ENCODE measurements at places on chromosomes 16 and 17.

- DNase-seq: no peak
These were observed 9.6 kb upstream of the CPD start for GRCh38 chr17:30368912-30369720.

DNA sequence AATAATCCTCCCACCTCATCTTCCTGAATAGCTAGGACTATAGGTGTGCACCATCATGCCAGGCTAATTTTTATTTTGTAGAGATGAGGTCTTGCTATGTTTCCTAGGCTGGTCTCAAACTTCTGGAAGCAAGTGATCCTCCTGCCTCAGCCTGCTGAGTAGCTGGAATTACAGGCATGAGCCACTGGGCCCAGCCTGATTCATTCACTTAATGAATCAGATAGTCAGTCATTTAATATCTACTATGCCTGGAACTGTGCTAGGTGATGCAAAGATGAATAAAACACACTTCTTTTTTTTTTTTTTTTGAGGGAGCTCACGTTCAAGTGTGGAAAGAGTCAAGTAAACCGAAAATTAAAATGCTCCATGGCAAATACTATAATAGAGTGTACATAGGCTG is 39.4 kb downstream of the EFCAB13 start:
- DNase-seq: no peak

DNA sequence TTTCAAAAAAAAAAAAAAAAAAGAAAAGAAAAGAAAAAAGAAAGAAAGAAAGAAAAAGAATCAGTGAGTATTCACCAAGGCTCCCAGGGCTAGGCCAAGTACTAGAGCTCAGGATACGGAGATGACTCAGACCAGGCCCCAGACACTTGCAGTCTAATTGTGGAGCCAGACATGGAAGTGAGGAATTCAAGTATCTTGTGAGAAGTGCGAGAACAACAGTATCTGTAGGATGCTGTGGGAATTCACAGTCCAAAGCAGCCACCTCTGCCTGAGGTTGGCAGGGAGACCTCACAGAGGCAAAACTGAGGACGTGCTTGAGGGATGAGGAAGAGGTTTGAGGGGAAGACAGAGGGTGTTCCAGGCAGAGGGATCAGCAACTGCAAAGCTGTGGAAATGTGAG is 14.0 kb upstream of the ALDOA start:
- DNase-seq: no peak

DNA sequence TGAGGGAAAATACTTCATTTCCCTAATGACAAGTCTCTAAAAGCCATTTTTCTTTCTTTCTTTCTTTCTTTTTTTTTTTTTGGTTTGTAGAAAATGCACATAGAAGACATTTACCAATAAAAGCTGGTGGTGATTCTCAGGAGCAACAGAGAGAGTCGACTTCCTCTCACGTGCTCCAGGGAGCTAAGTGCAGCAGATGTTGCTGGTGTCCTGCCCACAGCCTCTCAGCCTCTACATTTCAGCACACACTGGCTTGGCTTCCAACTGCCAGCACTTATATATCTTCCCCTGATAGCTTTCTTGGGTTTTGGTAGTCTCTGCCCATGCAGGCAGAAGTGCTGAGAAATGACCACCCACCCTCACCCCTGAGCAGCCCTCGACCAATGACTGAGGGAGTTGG is 58.4 kb upstream of the MARCHF10 start:
- DNase-seq: no peak

DNA sequence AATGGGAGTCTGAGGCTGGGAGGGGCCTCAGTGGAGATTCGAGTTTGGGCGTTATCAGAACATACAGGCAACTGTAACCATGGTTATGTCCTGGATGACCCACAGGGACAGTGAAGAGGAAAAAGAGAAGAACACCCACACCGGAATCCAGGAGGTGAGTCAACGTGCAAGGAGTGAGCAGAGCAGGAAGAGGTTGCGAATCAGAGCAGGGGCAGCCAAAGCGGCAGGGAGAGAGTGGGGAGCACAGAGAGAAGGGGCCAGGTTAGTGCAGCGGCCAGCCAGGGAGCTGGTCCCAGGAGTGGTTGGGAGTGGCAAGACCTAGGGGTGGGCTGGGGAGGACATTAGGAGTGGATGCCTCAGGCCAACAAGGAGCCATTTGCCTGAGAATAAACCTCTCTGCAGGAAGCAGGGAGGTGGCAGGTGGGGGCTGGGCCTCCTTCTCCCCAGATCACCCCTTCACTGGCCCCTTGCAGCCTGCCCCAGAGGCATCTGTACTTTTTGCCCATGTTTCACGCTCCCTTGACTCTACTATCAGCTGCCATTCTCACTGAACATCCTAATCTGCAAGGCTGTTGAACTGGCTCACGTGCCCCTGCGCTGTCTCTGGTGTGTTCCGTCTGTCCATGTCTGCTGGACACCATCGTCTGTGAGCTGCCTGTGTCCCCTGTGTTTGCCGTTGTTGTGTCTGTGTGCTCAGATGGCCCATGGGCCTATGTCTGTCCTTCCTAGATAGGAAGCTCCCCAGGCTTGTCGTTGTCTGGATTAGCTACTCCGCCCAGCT is 5.1 kb downstream of the KRT13 start:
- DNase-seq: no peak

DNA sequence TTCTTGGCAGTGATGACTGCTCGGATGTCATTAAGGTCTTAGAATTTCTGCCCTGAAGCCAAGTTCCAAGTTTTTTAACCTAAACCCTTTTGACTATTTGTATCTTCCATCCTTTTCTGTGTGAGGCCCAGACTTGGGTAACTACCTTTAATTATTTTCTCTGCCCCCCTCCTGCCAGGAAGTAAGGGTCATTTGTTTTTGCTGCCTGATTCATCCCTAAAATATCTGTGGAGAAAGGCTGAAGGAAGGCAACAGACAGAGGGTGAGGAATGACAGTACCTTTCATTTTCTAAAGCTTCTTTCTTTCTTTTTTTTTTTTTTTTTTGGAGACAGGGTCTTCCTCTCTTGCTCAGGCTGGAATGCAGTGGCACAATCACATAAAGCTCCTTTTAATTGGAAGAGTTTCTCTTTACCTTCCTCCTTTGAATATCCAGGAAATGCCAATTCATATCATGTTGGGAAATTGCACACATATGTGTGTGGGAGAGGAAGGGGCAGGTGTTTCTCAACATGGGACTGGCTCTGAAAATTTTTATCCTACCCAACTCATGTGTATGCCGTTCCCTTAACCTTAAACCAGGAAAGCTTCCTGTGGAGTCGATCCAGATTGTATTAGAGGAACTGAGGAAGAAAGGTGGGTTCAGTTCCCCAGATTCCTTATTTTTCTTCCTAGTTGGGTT is 957 bp downstream of the VPS25 start:
- no peak for DNase-seq
